ENCODE measurements at places on chromosomes 16 and 17.

DNA sequence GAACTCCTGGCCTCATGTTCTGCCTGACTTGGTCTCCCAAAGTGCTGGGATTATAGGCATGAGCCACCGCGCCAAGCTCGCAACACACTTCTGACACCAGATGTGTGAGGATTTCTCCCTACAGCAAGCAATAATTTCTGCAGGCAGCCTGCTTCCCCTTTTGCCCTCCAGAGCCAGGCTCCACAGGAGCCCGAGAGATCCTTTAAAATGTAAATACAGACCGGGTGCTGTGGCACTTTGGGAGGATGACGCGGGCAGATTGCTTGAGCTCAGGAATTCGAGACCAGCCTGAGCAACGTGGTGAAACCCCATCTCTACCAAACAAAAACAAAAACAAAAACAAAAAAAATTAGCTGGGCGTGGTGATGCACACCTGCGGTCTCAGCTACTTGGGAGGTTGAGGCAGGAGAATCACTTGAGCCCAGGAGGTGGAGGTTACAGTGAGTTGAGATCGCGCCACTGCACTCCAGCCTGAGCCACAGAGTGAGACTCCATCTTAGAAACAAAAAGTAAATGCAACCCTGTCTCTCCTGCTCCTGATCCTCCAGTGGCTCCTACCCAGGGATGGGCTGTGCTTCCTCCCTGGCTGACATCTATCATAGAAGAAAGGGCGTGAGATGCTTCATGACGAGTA, 14.7 kb downstream of the C16orf96 start:
- DNase-seq: no peak

- no peak for DNase-seq
Observed at GRCh38 chr16:1762879-1763520, 8.3 kb downstream of the NME3 start.

DNA sequence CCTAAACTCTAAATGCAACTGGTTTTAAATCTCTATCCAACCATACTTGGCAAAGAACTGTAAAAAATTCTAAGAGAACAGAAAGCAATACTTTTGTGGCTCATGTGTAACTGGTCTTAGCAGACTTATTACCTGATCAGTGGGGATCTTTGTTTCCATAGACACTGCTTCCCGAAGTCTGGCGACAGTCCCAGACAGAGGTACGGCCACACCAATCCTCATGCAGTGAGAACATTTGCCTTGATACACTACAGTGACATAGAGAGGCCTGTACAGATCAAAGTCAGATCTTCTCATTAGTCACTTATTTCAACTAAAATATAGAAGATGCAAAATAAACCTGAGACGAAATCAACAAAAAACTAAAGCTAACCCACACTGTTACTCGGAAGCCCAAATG, 43.9 kb downstream of the USP31 start:
- DNase-seq: no peak

DNA sequence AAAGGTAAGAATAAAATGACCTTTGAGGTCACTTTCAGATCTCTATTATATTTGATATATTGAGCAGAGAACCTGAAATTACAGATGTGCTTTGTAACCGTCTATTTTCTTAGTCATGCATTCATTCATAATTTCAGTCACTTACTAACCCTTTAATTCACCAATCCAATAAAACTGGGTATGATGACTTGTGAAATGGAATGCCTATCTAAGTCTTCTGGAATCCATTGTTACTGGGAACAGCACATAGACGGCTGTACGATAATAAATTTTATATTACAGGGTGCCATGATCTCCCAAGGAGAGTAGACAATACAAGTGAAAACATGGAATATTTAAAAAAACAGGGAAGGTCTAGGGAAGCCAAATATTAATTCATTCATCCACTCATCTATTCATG, 22.9 kb downstream of the CDH11 start:
- no peak for DNase-seq

GRCh38 chr16:22086440-22086839, 5.9 kb upstream of the VWA3A start:
- DNase-seq: no peak

GRCh38 chr16:30458561-30459394, 13.1 kb upstream of the SEPHS2 start:
- peak; percentile 90 for DNase-seq

DNA sequence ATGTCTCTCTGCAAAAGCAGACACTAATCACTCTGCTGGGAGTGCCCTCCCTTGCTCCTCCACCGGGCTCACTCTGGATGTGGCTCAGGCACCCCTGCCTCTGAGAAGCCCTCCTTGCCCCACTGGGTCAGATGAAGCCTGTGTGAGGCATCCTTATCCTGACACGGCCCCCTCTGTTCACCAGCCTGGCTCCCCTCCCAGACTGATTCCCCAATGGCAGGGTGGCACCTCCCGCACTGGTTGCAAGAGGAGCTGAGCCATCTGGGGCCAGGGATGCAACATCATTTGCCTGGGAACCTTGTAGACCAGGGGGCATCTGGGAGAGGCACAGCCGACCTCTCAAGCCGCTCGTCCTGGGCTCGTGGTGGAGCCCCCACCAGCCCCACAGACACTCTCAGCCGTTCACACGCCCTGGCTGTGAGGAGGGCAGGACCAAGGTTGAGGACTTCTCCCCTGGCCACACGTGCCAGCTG, 6.7 kb downstream of the SMTNL2 start:
- DNase-seq: no peak

- DNase-seq: peak; percentile 54
Observed at GRCh38 chr16:75011634-75012307, 12.9 kb downstream of the ZNRF1 start.

DNA sequence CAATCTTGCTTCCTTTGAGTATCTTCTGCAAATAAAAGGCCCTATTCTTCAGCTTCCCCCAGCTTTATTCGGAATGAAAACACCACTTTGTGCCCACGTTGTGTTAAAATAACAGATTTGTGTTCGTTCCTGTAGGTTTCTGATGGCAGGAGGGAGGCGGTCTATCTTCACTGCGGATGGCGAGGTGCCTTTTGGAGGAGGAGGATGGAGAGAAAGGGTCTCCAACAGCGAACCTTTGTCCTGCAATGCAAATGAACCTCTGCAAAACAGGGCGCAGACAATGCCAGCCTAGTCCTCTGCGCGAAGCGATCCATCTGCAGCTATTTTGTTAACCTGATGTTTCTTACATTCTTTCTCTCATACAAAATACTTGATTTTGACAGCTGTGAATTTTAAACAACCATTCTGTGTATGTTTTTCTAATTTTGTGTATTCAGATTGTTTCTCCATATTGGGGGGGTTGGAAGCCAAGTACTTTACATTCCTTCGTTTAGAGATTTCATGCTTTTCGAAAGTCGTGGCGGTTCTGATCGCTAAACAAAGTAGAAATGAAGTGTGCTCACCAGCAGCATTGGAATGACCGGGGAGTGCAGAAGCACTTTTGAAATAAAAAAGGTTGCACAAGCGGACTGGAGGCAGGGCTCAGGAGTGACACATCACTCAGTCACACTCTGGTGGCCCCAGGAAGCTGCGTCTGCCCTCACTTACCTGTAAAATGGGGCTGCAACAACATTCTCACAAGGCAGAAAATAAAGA, 279.0 kb upstream of the IRX5 start:
- DNase-seq: no peak

- no peak for DNase-seq
Observed at GRCh38 chr16:53232826-53233529, 178.2 kb downstream of the CHD9 start.

GRCh38 chr17:21302711-21303425, 18.4 kb downstream of the MAP2K3 start:
- no peak for DNase-seq

GRCh38 chr16:84426804-84427203, 58.5 kb downstream of the ATP2C2 start:
- DNase-seq: no peak

- DNase-seq: no peak
Observed at GRCh38 chr16:77998350-77999023, 23.9 kb upstream of the CLEC3A start.

- peak; percentile 71 for DNase-seq
Observed at GRCh38 chr17:74369221-74369620, 1.9 kb downstream of the GPR142 start.

DNA sequence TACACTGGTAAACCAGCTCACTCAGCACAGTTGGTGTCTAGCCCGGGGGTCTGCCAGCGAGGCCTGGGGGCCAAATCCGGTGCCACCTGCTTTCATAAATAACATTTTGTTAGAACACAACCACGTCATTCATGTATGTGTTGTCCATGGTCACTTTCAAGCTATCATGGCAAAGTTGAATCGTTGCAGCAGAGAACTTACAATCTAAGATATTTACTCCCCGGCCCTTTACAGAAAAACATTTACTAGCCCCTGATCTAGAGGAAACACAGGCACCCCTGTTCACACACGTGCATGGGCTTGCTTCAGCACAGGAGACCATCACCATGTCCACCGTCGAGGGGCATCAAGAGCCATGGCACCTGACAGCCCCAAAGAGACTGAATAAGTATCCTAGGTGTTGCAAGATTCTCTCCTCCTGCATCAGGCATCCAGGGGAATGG, 111.4 kb upstream of the DNAH9 start:
- no peak for DNase-seq

- no peak for DNase-seq
Observed at GRCh38 chr16:9763505-9763904, 418.7 kb downstream of the GRIN2A start.

- DNase-seq: no peak
Observed at GRCh38 chr16:50756473-50756872, 14.6 kb downstream of the CYLD start.

GRCh38 chr16:21628121-21628726, 24.2 kb downstream of the IGSF6 start:
- DNase-seq: no peak

DNA sequence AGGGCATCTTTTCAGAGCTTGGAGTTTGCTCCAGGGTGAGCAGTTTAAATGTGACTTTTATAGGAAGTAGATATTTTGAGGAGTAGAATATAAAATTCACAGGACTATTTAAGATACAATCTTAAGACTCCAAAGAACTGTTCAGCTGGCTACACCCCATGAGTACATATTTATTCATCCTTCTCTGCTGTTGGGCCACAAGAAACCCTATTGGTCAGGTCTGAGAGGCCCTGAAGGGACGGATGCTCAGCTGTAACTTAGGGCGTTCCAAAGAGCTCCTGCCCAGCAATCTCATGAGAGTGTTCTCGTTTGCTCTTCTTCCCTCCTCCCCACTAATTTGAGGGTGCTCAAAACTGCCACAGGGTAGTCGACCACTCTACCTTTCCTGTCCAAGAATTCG, 7.3 kb downstream of the ST6GALNAC2 start:
- no peak for DNase-seq

DNA sequence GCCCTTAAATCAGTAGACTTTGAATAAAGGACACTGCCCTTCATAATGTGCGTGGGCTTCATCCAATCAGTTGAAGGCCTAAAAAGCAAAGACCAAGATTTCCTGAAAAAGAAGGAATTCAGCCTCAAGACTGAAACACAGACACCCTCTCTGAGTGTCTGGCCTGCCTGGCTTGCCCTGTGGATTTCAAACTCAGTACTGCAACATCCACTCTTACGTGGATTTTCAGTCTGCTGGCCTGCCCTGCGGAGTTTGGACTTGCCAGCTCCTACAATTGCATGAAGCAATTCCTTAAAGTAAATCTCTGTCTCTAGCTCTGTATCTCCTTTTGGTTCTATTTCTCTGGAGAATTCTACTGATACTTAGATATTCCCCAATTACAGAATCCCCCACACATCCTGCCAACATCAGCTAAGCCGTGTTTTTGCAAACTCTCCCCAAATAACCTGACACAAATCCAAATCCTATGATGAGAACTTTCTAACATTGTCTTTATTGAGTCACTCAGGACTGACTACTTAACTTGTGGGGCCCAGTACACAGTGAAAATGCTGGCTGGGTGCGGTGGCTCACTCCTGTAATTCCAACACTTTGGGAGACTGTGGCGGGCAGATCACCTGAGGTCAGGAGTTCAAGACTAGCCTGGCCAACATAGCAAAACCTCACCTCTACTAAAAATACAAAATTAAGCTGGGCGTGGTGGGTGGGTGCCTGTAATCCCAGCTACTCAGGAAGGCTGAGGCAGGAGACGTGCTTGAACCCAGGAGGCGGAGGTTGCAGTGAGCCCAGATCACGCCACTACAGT, 7.2 kb upstream of the TNFRSF17 start:
- no peak for DNase-seq

DNA sequence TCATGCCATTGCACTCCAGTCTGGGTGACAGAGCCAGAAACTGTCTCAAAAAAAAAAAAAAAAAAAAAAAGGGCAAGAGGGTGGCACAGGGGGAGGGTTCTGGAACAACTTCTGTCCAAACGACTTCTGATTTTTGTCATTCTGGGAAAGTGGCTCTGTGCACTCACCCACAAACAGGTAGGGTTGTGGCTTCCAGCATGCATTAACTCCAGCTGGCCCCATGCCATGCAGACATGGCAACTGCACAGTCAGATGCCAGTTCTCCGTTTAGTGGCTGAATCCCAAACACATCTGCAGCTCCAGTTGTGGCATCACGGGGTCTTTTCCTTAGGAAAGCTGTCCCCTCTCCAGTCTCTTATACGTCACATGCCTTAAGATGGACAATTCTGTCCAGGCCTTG, 30.3 kb downstream of the B4GALNT2 start:
- no peak for DNase-seq

DNA sequence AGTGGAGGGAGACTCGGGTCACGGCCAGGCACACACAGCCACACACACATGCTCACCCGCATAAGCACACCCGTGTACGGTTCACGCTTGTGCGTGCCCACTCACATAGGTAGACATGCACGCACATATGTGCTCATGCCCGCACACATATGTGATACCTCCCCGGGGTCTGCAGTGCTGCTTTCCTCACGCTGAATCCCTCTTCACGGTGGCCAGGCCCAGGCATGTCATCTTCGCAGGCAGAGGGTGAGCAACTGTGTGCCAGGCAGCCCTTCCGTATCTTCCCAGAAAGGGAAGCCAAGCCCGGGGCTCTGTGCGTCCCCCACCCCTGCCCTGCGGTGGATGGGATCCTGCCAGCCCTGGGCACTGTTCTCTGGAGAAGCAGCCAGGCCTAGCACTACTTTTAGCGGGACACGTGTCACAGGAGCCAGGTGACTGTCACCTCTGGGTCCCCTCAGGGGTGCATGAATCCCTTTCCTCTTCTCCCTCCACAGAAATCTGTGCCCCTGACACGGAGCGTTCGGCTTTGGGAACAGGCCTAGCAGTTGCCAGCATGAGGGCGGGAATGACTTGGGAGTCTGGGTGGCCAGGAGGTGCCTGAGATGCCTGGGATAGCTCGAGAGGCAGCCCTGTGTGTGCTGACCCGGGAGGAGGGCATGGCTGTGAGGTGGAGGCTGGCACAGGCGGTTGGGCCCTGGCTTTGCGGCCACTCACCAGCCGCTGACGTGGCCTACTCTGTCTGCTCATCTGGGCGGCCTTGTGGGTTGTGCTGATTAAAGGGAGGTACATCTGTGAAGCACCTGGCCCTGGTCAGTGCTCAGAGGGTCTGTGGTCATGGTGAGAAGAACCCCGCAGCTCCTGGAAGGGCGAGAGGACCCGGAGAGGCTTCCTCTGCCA, 47.5 kb downstream of the BAIAP2 start:
- DNase-seq: no peak

DNA sequence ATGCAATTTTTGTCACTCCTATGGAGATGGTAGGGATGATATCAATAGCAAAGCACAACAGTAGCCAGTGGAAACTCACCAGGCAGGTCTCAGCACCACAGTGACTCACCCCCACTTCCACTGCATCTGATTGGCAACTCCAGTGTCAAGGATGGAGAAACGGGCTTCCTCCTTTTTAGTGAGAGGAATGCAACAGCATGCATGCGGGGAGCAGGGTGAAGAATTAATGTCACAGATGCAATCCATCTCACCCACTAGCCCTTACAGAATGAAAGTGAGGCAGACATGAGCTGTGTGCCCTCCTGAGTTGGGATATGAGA, 467.0 kb upstream of the C16orf82 start:
- DNase-seq: no peak

GRCh38 chr16:11361701-11362451, 16.6 kb downstream of the RMI2 start:
- DNase-seq: peak; percentile 54
